ENCODE measurements at places on chromosomes 7 and 10.

DNA sequence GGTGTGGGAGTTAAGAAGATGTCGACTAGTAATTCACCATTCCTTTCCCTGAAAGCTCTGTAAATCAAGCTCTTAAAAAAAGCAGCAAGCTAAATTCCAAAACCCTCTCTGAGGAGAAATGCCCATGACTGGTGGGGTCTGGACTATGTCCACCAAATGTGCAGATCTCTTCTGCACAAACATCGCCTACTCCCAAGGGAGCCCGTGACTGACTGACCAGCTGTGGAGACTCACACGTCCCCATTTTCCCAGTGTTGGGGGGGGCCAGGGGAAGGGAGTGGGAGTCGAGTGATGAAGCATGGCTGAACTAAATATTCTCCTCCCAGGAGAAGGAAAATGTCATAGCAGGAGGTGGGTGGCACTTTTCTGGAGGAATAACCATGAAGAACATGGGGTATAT lies 164.1 kb upstream of the HPS1 start:
- no peak for DNase-seq

DNA sequence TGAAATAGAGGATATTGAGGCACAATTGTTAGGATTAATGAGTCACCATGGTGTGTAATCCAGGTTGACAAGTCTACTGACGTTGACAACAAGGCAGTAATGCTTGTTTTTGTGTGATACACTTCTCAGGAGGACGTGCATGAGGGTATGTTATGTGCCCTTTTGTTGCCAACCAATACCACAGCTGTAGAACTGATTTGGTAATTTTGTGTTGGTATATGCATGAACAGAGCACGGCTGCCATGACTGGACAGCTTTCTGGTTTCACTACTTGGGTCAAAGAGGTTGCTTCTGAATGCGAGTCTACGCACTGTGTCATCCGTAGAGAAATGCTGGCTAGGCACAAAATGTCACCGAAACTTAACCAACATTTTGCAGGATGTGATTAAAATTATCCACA lies 32.9 kb downstream of the PHTF2 start:
- DNase-seq: no peak

- DNase-seq: no peak
Measured at GRCh38 chr7:141115965-141116364, 42.1 kb downstream of the TMEM178B start.

GRCh38 chr10:21080261-21080660 lies 183.2 kb upstream of the NEBL start:
- DNase-seq: no peak

GRCh38 chr10:119461380-119461779 lies 81.1 kb downstream of the RGS10 start:
- DNase-seq: no peak

DNA sequence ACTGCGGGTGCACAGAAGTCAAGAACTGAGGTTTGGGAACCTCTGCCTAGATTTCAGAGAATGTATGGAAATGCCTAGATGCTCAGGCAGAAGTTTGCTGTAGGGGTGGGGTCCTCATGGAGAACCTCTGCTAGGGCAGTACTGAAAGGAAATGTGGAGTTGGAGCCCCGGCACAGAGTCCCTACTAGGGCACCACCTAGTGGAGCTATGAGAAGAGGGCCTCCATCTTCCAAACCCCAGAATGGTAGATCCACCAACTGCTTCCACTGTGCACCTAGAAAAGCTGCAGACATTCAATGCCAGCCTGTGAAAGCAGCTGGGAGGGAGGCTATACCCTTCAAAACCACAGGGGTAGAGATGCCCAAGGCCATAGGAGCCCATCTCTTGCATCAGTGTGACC lies 1336.0 kb upstream of the CELF2 start:
- no peak for DNase-seq

- no peak for DNase-seq
Measured at GRCh38 chr10:49499305-49499851, 39.5 kb downstream of the ERCC6 start.

GRCh38 chr10:31623947-31624346 lies 304.7 kb downstream of the ARHGAP12 start:
- no peak for DNase-seq

- no peak for DNase-seq
Measured at GRCh38 chr7:69896121-69896520, 297.8 kb downstream of the AUTS2 start.

DNA sequence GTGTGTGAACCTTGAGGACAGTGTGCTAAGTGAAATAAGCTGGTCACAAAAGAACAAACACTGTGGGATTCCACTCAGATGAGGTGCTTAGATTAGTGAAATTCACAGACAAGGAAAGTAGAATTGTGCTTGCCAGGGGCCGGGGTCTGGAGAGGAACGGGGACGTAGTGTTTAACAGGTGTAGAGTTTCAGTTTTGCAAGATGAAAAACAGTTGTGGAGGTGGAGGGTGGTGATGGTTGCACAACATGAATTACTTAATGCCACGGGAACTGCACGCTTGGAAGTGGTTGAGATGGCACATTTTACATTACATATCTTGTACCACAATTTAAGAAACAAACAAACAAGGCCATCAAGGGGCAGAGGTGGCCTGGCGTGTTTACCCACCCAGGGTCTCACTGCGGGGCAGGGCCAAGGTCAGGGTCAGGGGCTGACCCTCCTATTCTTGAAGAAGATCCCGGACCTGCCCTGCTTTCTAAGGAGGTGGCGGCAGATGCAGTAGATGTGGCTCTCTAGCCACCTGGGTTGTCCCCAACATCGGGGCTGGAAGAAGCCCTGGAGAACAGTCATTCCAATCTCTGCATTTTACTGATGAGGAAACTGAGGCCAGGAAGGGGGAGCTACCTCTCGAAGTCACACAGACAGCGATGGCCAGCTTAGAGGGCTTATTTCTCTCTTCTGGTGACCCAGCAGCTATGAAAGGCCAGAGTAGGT lies 91.5 kb upstream of the LRRC4 start:
- DNase-seq: no peak

DNA sequence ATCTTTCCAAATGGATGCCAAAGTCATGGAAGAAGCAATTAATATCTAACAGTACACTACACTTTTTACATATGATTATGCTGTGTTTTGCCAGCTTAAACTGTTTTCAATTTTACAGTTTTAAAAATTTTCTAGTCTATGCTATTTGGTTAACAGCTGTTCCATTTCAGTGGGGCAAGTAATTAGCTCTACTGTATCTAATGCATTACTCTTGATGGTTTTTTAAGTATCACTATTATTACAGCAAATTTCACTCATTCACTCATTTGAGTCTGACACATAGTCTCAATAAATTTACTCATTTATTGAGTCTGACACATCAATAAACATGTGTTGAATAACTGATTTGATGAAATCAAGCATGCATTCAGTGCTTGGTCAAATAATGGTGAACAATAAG lies 155.8 kb downstream of the RNF133 start:
- no peak for DNase-seq

All from CMK (cell line).